HFFc6 (cell line): ENCODE measurements at places on chromosomes 3 and 15.

- no peak for DNase-seq
Observed at GRCh38 chr15:93860701-93861100, 370.7 kb upstream of the MCTP2 start.

GRCh38 chr3:53161820-53162671 lies 1.0 kb downstream of the PRKCD start:
- peak; percentile 29 for DNase-seq

DNA sequence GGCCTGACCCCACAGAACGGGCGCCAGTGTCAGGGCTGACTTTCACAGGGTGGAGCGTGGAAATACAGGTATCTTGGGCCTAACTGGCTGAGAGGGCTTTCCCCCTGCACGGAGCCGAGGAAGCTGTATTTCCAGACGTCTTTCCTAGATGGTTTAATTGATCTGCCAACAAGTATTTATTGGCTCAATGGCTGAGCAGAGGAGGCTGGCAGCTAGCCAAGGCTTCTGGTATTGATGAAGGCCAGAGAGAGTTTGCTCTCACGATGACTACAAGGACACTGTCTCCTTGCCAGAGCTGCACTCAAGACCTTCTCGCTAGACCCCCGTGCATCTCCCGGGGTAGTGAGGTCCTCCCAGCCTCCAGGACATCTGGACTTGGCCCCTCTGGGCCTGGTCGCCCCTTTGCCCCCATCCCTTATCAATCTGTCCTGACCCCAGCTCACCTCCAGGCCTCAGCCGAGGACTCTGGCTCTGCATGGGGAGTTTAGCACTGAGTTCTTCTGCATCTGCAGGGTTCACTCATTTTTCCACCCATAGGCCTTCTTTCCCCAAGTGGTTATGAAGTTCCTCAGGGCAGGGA lies 20.6 kb downstream of the SPSB4 start:
- no peak for DNase-seq

- DNase-seq, result no peak
Observed at GRCh38 chr3:13894807-13895154, 14.9 kb upstream of the WNT7A start.

GRCh38 chr3:65142456-65142855 lies 454.7 kb upstream of the ADAMTS9 start:
- DNase-seq, result no peak

- peak; percentile 66 for DNase-seq
Observed at GRCh38 chr3:21752749-21753347, 1.8 kb upstream of the ZNF385D start.

DNA sequence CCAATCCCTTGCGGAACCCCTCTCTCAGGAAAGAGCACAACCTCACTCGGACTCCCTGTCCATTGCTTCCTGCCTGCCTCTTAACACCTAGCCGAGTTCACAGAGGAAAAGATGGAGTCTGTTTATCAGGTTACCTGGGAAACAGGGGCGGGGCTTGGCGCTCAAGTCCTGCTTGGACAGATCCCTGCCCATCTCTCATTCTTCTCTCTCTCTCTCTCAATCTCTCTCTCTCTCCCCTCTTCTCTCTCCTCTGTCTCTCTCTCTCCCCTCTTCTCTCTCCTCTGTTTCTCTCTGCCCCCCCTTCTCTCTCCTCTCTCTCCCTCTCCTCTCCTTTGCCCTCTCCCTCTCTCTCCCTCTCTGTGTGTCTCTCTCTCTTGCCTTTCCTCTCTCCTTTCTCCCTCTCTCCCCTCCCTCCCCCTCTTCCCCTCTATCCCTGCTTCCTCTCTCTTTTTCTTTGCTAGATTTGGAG lies at the start of gene EFHB:
Gene EFHB, minus strand, starts transcription at position 120 of the 469 bp plus-strand sequence. CDS start 199 bp downstream, outside the sequence.
- DNase-seq, result no peak

- DNase-seq, result no peak
Observed at GRCh38 chr3:150933473-150933995, 28.3 kb upstream of the MINDY4B start.
